ENCODE measurements at places on chromosomes 12 and 14.

GRCh38 chr14:76863724-76864407 lies 37.7 kb downstream of the LRRC74A start:
- peak; percentile 55 for DNase-seq

- DNase-seq: no peak
Measured at GRCh38 chr12:104501660-104502059, 44.9 kb downstream of the CHST11 start.

GRCh38 chr12:98213556-98213955 lies 301.8 kb upstream of the TMPO start:
- no peak for DNase-seq

- no peak for DNase-seq
Measured at GRCh38 chr12:131276501-131277185, 322.9 kb downstream of the ADGRD1 start.

GRCh38 chr12:92297932-92298696 lies 152.5 kb upstream of the BTG1 start:
- no peak for DNase-seq

DNA sequence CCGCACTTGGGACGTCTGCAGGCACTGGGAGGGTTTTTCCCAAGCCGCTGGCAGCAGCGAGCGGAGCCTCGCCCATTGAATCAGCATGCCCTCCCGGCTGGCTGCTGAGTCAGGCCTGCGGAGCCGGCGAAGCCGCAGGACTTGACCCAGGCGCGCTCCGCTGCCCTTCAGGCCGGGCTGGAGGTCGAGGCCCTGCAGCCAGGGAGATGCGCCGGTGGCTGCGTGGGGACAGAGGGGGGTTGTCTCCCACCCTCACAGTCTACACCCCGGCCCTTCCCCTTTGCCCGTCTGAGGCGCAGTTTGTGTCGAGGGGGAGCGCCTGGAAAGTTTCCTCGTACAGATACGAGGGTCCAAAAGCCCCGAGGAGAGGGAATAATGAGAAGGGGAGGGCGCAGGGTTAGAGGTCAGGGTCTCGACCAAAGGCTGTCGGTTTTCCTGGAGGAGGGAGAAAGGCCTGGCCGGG lies 759 bp upstream of the KLC1 start:
- DNase-seq: peak; percentile 19

- no peak for DNase-seq
Measured at GRCh38 chr12:67320614-67321295, 51.6 kb downstream of the CAND1 start.

DNA sequence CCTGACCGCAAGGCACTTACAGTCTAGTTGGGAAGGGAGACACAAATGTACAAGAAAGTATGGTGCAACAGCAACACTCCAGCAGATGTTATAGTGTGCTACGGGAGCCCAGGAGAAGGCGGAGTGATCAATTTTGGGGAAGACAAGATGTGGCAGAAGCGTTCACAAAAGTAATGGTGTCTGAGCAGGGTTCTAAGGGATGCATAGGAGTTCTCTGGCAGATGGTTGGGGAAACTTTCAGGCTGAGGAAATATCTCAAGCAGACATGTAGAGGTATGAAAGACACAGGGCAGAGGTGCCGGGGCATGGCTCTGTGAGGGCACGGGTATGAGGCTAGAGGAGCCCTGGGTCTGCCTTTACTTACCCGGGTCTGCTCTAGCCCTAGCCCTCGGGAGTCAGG lies 5.1 kb upstream of the TNFRSF1A start:
- DNase-seq: no peak

GRCh38 chr12:95738024-95738611 lies 52.4 kb downstream of the NTN4 start:
- no peak for DNase-seq

DNA sequence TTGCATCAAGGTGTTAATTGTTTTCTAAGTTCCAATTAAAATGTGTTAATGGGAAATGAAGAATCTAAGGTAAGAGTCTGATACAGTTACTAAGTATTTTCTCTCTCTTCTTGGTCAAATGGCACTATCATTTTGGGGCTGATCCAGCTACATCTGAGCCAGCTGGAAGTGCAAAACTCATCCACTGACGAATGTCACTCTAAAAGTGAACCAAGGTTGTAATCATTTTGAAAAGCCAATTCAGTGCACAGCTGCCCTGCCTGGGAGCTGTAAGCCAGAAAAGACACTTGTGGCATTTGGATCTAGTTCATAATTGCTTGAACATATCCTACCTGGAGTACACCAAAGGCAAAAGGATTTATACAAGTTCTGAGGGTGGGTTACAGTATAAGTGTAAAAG lies 1011.3 kb downstream of the AACS start:
- no peak for DNase-seq

- DNase-seq: no peak
Measured at GRCh38 chr12:1838205-1838993, 18.0 kb downstream of the LRTM2 start.

DNA sequence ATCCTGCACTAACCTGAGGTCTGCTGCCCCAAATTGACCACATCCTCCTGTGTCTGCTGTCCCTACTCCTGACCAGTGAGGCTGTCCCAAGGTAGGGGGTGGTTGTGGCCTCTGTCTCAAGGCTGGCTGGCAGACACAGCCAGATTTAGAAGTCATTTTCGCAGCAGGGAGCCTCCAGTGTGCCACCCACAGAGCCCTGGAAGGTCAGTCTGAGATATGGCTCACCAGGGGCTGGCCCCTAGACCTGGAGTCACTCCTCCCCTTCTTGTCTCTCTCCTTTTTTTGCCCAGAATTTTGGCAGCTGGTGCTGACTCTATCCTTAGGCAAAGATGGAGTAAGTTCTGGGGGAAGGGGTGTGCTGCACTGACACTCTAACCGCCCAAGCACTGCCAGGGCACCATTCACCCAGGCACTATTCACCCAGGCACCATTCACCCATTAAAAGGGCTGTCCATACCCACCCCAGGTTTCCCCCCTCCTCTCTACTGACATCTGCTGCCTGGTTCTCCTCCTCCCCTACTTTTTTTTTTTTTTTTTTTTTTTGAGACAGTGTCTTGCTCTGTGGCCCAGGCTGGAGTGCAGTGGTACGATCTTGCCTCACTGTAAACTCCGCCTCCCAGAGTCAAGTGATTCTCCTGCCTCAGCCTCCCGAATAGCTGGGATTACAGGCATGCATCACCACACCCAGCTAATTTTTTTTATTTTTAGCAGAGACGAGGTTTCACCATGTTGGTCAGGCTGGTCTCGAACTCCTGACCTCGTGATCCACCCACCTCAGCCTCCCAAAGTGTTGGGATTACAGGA lies 7.7 kb downstream of the DDN start:
- no peak for DNase-seq

- peak; percentile 91 for DNase-seq
Measured at GRCh38 chr14:20681348-20682126, 2.8 kb upstream of the RNASE4 start.

- DNase-seq: no peak
Measured at GRCh38 chr12:66320996-66321395, 18.7 kb downstream of the HELB start.

DNA sequence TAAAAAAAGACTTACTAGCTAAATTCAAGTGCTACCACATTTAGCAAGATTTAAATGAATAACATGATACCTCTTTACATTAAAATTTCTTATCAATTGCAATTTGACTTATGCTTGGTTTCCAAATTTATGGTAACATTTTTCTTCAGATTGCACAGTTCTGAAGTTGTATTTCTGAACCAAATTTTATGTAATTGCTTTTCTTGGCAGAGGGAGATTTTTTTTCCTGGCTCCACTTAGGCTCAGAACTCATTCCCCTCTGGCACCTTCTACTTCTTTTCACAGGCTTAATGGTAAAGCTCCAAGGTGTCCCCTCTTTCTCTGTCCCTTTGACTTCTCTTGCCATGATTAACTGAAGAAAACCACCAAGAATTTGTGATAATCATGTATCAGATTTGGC lies 99.8 kb upstream of the TMTC1 start:
- DNase-seq: no peak

- DNase-seq: no peak
Measured at GRCh38 chr14:100081997-100082625, 16.9 kb downstream of the EVL start.

DNA sequence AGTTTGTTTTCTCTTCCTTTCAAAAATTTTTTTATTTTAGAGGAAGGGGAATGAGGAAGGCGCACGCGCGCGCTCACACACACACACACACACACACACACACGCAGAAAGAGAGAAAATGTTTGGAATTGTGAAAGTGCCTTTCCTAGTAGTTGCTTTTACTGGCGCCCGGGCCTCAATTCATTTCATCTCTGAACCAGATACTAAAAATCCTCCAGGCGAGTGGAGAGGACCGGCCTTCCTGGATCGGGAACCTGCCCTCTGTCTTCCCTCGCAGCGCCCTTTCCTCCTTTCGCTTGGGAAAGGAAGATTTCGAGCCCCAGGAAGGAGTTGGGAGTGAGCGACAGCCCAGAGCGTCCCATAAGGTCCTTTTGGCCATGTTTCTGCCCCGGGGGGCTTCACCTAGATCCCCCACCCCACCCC lies 7.8 kb upstream of the TBX3 start:
- DNase-seq: no peak

DNA sequence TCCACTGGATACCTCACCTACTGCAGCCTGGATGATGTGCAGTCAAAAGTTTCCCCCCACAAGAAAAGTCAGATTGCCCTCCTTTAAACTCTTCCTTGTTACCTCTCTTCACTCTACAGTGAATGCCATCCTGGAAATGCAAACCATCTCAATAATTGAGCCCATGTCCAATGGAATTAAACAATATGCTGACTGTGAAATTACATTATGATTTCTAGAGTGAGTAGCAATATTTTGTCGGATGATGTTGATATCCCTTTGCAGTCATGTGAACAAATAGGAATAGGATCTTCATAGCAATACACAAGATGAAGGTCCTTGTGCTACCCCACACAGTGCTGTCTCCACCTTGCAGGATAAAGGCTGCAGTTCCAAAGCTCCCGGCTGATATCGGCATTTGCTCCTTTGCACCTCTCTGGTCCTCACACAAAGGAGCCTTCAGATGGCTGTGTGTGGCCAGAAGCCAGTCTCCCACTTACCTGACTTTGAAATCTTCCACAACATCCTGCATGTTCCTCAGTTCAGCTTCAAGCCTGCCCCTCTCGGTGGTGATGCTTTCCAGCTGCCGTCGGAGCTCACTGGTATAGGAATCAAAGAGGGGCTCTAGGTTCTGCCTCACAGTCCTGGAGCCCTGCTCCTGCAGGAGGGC lies 1.5 kb downstream of the KRT75 start:
- no peak for DNase-seq

- DNase-seq: no peak
Measured at GRCh38 chr12:12883369-12884001, 7.9 kb upstream of the GPRC5A start.

DNA sequence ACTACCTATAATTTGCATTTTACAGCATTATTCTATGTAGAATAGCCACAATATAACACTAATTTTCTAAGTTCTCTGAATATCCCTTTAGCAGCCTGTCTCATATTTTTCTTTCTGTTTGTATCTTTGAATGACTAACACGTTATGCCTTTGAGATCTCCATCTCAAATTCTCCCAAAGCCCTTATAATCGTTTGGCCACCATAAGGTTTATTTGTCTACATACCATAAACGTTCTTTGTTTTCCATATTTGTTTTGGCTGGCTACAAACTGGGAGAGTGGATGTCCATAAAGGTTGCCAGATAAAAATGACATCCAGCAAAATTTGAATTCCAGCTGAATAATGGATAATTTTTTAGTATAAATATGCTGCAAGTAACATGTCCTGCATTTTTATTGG lies 203.7 kb downstream of the STXBP6 start:
- DNase-seq: no peak

DNA sequence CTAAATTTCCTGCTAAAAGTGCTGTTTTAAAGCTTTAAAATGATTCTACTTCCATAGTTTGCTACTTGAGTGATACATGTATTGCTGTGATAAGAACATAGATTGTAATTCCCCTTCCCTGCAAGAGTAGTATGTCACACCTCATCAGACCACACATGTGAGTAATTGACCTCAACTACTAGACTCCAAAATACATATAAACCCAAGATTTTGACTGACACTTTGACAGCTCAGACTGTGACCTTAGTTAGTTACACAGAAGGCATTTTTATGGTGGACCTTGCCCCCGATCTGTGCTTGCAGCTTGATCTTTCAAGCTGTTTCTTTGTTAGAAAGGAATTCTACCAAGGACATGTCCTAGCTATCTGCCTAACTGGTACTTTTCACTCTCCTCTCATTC lies 18.6 kb downstream of the APOBEC1 start:
- no peak for DNase-seq

- no peak for DNase-seq
Measured at GRCh38 chr14:51356381-51356780, 116.3 kb downstream of the TMX1 start.

GRCh38 chr12:42008996-42009395 lies 135.7 kb downstream of the GXYLT1 start:
- DNase-seq: no peak

DNA sequence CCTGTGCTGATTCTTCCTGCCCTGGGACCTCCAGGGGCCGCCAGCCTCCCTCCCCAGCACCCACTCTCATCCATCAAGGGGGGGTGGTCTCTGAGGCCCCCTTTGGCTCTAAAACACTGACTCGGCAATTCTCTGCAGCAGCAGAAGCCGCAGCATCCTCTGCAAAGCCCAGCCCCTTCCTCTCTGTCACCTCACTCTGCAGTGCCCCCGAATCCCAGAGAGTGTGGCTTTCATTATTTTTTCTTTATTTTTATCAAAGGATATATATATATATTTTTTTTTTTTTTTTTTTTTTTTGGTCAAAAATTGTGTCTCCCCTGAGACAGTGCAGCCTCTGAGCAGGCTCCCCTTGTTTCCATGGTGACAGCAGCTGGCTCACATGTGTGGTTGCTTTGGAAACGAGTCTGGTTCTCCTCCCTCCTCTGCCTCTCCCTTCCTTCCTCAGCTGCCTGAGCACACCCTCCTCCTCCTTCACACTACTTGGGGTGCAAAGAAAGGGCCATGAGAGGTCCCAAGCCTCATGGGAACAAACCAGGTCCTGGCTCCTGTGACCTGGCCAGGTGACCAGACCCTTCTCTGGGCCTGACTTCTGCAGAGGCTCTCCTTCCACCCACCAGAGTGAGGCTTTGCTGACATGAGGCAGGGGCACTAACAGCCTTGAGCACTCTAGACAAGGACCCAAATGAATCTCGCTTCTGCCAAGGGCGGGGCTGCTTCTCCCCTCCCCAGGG lies 100.5 kb downstream of the LRRC74A start:
- DNase-seq: peak; percentile 81

GRCh38 chr12:24952389-24952788 lies 3.5 kb upstream of the BCAT1 start:
- no peak for DNase-seq

DNA sequence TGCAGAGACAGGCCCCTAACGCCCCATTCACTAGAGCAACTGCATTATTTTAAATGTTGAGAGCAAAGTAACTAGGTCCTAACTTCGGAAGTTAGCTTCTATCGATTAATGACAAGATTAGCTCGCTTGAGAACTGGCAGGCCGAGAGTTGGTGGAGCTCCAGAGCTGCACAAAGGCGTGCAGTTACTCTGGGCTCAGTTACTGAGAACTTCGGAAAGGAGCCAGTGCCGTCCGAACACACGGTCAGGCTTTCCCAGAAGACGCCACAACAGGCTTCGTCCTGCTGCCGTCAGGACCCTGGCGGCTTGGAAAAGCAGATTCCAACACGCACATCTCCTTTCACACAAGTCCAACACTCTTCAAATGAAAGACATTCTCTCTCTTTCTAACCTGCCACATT lies 45.4 kb upstream of the TESC start:
- peak; percentile 64 for DNase-seq

- no peak for DNase-seq
Measured at GRCh38 chr12:92786045-92786444, 83.3 kb downstream of the PLEKHG7 start.
